Fibroblast of lung (primary cell): ENCODE measurements at places on chromosomes 12 and 14.

- DNase-seq, result peak; percentile 31
These were observed 90.7 kb downstream of the SINHCAF start for GRCh38 chr12:31234955-31235867.

GRCh38 chr14:102560458-102561261, 31.8 kb upstream of the RCOR1 start:
- no peak for DNase-seq

DNA sequence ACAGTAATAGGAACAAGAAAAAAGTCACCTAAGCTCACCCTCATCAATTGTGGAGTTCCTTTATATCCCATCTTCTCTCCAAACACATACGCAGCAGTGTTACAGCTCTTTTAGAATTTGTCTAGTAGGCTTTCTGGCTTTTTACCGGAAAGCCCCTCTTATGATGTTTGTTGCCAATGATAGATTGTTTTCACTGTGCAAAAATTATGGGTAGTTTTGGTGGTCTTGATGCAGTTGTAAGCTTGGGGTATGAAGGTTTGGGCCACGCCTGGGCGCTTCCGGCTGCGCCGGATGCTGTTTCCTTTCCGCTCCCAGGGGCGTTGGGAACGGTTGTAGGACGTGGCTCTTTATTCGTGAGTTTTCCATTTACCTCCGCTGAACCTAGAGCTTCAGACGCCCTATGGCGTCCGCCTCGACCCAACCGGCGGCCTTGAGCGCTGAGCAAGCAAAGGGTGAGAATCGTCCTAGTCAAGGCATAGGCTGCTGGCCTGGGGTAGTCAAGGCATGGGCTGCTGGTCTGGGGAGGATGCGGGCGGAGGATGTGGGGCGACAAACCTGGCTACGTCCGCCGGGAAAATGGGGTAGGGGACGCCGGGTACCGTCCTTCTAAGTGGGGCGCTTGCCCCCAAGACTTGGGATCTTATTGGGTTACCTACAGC, at the start of the genes C12orf57 and RNU7-1:
TSS of gene C12orf57 (plus strand) at position 301 of the 659 bp plus-strand sequence. CDS start at position 401, 100 bp downstream.
TSS of gene RNU7-1 (plus strand) at position 95 of the 659 bp plus-strand sequence.
- peak; percentile 90 for DNase-seq

DNA sequence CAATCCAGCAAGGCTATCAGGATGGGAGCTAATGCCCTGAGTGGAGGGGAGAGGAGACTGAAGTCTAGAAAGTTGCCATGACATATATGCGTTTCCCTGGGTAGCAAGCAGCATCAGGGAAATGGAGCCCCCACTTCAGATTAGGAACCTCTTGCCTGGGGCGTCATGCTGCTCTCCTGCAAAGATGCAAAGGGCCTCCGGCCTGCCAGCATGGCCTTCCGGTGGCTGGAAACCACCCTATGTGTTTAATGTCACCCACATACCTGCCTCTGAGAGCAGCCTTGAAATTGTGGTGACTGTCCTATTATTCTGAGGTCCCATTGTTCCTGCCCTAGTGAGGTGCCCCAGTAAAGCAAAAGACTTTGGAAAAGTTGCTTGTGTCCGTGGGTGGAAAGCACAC, 10.0 kb upstream of the IFI27L2 start:
- no peak for DNase-seq
